ENCODE measurements at places on chromosomes 2 and 18. TPM values are rescaled to one million over a fixed set of nuclear protein-coding genes. Genes with fewer than 3 reads are reported as not detected.

ATP6V1B1 gene
- not detected for total RNA-seq

PDE1A gene
- 34.4 TPM for total RNA-seq

CABYR gene
- total RNA-seq: 19.6 TPM

EFR3B gene
- total RNA-seq: 72.9 TPM

CCDC121 gene
- total RNA-seq: 6.7 TPM

AMMECR1L gene
- total RNA-seq: 14.3 TPM

IMP4 gene
- total RNA-seq: 40.1 TPM

LRATD1 gene
- total RNA-seq: 63.2 TPM

GNAL gene
- 122 TPM for total RNA-seq

PLCD4 gene
- total RNA-seq: 1.4 TPM

UPP2 gene
- 0.69 TPM for total RNA-seq

ZBTB14 gene
- total RNA-seq: 27.7 TPM

VWA3B gene
- total RNA-seq: 2.8 TPM

TMEM178A gene
- total RNA-seq: 24.2 TPM

AMER3 gene
- 33.7 TPM for total RNA-seq

SERPINB11 gene
- not detected for total RNA-seq

FRZB gene
- 5.5 TPM for total RNA-seq

TNP1 gene
- not detected for total RNA-seq

LINC00305 gene
- not detected for total RNA-seq

KCNG3 gene
- total RNA-seq: 2.8 TPM

MAL gene
- not detected for total RNA-seq

PKDCC gene
- 13.4 TPM for total RNA-seq

NYAP2 gene
- total RNA-seq: 16.1 TPM

TEKT4 gene
- 2.5 TPM for total RNA-seq
